ENCODE measurements at places on chromosomes 5 and 9.

DNA sequence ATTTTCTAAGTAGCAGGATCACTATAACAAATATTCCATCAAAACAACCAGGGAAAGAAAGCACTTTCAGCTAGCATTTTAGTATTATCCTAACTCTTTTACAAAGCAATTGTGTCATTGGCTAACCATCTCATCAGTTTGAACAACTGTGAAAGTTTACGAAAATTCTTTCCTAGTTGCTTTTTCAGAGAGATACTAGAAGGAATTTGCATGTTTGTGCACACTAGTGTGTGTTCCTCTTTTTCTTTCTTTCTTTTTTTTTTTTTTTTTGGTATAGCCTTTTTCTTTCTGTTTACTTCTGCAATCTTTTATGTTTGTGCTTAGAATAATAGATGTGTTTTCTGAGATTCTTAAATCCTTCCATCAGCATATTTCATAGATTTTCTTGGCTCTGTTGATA is 124.7 kb upstream of the SEMA6A start:
- no peak for DNase-seq

GRCh38 chr5:179407191-179408175 is 62.2 kb upstream of the ADAMTS2 start:
- no peak for DNase-seq

GRCh38 chr9:86601697-86602096 is 247.5 kb upstream of the TUT7 start:
- no peak for DNase-seq

- DNase-seq, result no peak
Observed at GRCh38 chr9:70983723-70984295, 137.6 kb downstream of the TRPM3 start.

GRCh38 chr9:109319626-109320241 is 1.1 kb downstream of the EPB41L4B start:
- no peak for DNase-seq

- no peak for DNase-seq
Observed at GRCh38 chr9:135189497-135189896, 102.0 kb downstream of the OLFM1 start.

DNA sequence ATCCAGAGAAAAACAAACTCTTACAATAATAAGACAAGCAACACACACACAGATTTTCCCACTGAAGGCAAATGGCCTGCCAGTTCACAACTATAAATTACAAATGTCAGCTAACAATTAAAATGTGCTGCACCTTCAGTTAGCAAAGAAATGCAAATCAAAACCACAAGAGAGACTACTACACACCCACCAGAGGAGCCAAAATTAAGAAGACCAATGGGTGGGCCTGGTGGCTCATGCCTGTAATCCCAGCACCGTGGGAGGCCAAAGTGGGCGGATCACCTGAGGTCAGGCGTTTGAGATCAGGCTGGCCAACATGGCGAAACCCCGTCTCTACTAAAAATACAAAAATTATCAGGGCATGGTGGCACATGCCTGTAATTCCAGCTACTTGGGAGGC is 15.1 kb upstream of the IPPK start:
- DNase-seq, result no peak

Measured in CD8-positive, alpha-beta memory T cell (primary cell).